A549 (cell line): ENCODE measurements at places on chromosomes 2 and 18.

GRCh38 chr18:27856820-27857219 lies 320.1 kb downstream of the CDH2 start:
- no peak for DNase-seq

GRCh38 chr18:35580701-35581539 lies 620 bp upstream of the GALNT1 start:
- DNase-seq, result no peak

DNA sequence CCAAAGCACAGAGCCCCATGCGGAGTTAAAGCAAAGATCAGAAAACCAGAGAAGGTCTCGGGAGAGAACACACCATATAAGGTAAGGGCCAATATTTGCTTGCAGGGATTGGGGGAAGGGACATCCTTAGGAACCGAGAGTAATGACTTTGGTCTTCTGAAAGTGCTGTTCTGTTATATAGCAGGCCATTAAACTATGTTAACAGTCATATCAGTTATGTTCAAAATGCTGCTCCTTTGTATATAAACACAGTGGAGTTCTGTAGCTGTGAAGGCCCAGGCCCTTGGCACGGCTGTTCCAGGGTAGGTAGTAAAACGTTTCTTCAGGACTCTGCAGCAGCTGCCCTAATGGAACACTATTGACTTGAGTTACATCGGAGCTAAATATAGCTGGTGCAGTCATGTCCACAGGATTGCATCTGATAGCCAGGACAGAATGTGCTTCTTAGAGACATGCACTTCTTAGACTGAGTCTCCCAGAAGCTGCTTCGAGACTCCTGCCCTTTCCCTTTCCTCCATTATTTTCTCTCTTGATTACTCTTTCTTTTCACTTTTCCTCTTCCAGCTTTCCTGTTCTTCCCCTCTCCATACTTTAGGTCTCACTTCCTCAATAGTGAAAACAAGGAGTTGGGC lies 122.4 kb downstream of the SETBP1 start:
- DNase-seq, result no peak

- no peak for DNase-seq
Observed at GRCh38 chr2:20061476-20061875, 10.0 kb upstream of the LAPTM4A start.

DNA sequence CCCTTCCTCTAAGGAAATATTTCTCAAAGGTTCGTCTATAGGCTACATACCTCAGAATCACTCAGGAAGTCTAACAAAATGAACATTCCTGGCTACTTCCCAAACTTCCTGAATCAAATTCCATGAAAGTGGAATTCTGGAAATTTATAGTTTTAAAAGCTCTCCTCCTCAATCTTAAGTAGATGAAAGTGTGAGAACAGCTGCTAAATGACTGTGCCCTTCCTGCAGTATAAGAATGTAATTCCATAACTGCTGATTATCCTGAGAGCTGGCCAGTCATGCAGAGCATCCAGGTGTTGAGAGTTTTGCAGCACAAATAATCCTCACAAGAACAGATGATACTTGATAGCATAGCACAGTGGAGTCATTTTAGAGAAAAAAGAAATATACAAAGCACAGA lies 265.0 kb downstream of the KCNJ3 start:
- no peak for DNase-seq

DNA sequence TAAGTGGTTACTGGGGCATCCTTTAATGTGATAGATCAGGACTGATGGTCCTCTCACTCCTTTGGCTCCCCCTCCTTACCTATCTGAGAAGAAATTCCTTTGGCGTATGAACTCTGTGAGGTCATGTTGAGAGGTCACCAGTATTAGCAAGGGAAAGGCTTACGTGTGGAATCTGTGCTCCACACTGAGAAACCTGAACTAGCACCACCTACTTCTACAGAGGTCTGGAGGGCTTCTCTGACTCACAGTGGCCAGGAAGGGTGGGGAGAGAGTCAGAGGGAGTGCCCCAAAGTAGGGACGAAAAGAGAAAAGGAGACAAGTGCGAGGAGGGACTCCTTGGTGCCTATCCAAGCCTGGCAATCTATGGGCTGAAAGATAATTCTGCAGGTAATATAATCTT lies 348.6 kb downstream of the TNS1 start:
- DNase-seq, result no peak

DNA sequence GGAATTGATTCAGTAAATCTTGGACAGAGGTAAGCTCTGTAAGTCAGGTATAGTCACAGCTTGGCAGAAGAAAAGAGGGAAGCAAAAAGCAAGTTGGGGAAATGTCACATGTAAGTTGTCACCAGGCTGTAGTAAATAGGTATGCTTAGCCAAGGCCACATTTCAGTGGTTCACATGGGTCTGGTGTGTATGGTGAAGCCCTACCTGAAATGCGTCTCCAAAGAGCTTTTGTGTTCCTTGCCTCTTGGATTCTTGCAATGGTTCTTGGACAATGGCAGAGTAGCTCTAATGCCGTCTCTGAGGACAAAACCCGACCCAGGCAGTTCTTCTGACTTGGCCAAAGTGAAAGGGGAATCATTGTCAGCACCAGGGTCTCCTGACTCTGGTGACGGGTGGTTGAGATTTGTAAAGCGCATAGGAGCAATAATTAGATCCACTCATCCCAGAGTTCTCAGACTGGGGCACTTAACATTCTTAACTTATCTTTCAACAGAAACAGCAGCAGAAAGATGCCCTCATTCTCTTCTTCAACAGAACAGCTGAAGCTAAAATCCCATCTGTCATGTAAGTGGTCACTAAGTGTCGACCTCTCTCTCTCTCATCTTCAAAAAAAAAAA lies 34.4 kb upstream of the RPL37A start:
- no peak for DNase-seq

DNA sequence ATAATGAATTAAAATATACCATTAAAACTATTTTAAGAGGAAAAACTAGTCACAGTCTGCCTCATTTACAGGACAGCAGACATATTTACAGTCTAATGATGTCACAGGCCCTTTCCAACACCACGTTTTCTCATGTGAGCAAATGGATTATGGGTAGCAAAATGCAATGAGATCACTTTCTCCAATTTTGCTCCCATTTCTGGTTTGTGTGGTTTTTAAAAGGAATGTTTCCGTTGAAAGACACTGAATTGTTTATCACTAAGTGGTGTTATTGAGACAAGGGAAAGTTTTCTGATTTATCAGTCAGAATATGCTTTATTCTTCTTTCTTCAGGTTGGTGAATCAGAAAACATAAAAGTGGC lies 11.4 kb upstream of the NR4A2 start:
- no peak for DNase-seq

GRCh38 chr2:177024765-177025164 lies 187.8 kb upstream of the HNRNPA3 start:
- no peak for DNase-seq

- DNase-seq, result no peak
Observed at GRCh38 chr18:58796220-58796619, 68.5 kb upstream of the ZNF532 start.

GRCh38 chr2:149559341-149560068 lies 28.1 kb downstream of the MMADHC start:
- no peak for DNase-seq

DNA sequence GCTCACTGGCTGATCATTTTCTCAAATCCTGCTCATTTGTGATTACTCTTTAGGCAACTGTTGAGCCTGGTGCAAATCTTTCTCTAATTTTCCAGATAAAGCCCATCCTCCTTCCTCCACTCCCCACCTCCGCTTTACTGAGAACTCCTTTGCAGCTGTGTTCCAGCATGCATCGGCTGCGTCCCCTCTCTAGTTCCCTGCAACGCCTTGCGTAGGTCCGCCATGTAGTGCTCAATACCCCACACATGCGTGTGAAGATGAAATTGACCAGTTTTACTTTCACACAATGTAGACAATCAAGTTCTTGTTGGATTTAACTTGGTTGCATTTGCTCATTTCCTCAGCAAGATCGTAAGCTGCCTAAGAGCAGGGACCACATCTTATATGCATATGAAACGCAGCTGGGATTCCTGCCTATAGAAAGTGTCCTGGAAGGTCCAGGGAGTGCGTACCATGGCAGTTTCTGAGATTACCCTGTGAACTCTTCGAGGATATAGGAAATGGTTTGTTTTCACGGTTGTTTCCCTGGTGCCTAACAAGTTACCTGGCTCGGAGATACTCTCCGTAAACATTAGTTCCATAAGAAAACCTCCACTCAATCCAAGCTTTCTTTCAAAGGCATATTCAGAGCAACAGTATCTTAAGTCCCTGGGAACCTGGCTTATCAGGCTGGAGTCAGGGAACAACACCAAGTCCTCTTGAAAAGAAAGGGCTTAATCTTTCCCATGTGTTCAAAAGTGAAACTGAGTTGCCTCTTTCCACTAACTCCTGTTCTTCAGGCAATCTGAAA lies 766.4 kb upstream of the ID2 start:
- no peak for DNase-seq

GRCh38 chr2:24826773-24827145 lies 33.5 kb downstream of the CENPO start:
- no peak for DNase-seq

GRCh38 chr2:42367835-42368234 lies 6.8 kb upstream of the COX7A2L start:
- DNase-seq, result no peak

DNA sequence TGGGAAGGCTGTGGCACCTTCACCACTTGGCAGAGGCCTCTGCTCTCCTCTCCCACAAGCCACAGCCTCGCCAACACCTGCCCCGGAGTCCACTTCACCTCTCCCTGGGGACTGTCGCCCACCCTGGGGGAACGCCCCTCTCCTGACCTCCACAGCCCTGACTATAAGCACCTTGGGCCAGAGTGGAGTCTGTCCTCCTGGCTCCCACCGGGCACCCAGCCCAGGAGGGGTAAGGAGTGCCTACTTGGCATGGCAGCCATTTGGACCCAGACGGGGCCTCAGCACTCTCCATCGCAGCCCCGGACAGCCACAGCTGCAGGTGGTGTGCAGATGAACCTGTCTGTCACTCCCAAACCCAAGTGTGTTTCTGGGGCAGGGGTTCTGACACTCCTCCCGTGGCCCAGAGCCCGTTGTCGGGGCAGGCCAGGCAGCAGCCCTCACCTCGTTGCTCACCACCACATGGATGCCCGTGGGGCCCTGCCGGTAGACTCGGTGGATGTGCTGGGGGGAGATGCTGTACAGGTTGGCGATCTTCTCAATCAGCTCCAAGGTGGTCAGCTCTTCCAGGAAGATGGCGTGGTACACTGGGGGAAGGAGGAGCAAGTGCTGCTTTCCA lies 53.5 kb downstream of the TFCP2L1 start:
- no peak for DNase-seq

- DNase-seq, result no peak
Observed at GRCh38 chr2:196263181-196263747, 91.9 kb upstream of the STK17B start.

DNA sequence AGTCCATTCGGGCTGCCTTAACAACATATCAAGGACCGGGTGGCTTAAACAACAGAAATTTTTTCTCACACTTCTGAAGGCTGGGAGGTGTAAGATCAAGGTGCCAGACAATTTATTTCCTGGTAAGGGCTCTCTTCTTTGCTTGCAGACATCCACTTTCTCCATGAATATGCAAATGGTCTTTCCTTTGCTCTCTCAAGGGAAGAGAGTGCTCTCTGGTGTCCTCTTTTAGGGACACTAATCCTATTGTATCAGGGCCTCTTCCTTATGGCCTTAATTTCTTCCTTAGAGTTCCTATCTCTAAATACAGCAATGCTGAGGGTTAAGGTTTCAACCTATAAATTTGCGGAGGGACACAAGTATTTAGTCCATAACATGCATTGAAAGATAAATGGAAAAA lies 770.8 kb downstream of the DSC3 start:
- no peak for DNase-seq

DNA sequence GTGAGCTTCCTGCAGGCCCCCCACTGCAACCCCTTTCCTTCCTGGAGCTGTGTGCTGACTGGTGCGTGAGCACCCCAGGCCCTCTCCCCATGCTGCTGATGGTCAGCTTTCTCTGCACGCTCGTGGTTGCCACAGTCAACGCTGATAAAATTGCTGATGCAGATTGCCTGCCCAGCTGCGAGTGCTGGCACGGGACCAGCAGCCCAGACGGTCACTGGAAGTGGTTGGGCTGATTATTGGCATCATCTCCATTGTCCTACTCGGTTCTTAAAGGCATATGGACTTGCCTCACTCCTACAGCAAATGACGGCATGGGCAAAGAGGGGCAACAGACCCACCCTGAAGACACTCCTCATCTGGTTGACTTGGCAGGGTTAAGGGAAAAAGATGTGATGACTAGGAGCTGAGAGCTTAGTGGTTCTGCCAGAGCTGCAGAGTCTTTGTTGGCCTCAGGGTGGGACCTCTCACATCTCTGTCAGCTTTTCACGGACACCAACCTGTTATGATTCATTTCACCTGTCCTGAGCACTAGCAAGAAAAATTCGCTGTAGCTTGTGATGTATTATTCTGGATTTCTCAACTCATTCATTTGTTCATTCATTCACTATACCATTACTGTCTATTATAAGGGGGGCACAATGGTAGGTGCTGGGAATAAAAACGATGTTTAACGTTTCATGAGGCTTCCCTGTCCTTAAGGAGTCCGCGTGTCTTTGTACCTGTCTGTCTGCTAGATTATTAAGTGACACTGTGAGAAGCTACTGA lies 38.4 kb downstream of the PAX8 start:
- peak; percentile 74 for DNase-seq

- no peak for DNase-seq
Observed at GRCh38 chr18:11388755-11389680, 220.4 kb upstream of the SLC35G4 start.

- DNase-seq, result no peak
Observed at GRCh38 chr2:127704641-127705390, 3.5 kb downstream of the SFT2D3 start.

DNA sequence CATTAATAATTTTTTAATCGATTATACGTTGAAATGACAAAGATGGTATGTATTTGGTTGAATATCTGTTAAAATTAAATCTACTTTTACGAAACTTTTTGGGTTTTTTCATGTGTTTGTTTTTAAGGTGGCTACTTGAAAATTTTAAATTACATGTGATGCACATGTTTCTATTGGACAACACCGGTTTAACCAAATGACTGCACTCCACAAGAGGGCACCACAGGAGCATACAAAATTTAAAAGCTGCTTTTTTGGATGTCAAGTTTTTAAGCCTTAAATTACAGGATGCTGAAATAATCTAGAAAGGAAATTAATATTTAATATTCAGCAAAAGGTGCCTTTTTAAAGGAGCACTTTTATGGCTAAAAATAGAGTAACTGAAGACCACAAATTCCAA lies 98.7 kb downstream of the ACVR1 start:
- DNase-seq, result peak; percentile 24

- no peak for DNase-seq
Observed at GRCh38 chr2:234771980-234772732, 179.7 kb upstream of the SH3BP4 start.

DNA sequence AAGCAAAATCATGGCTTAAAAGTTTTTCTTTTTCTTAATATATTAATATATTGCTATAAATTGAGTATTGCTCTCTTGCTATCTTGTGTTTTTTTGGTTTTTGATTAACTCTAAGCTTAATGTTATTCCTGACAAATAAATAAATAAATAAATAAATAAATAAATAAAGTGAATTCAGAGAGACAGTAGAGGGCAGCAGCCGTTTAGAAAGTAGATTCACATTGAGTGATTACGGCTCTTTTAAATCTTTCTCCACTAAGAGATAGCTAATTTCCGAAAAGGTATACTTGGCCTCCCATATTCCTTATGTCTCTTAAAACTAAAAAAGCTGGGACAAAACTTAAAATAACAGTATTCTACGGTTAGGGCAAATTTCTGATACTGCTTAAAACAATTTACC lies 34.3 kb downstream of the MSH2 start:
- peak; percentile 51 for DNase-seq

GRCh38 chr2:80420530-80421208 lies 116.1 kb upstream of the LRRTM1 start:
- no peak for DNase-seq

GRCh38 chr2:228827056-228827700 lies 443.9 kb downstream of the PID1 start:
- DNase-seq, result no peak
